Breast epithelium (tissue), 4 donors: ENCODE measurements at places on chromosomes 6 and 20.
A peak's percentile ranks its signal among the peaks of the same experiment; 100 is the strongest.

GRCh38 chr6:133369773-133370272 is 128.7 kb downstream of the EYA4 start:
- H3K27me3 ChIP-seq, result no peaks in the 10 kb centered on the region
- no peaks in the 10 kb centered on the region for H3K4me1 ChIP-seq
- H3K4me3 ChIP-seq, result no peak overlapping the region
- H3K36me3 ChIP-seq, result no peaks in the 10 kb centered on the region

- H3K27ac ChIP-seq, result peak overlapping the region; percentile 58
- no peak overlapping the region for H3K4me3 ChIP-seq
- no peaks in the 10 kb centered on the region for H3K36me3 ChIP-seq
- peaks cover 8% of the 10 kb centered on the region for H3K4me1 ChIP-seq
Observed at GRCh38 chr20:56779452-56780143, 150.5 kb downstream of the TFAP2C start.

DNA sequence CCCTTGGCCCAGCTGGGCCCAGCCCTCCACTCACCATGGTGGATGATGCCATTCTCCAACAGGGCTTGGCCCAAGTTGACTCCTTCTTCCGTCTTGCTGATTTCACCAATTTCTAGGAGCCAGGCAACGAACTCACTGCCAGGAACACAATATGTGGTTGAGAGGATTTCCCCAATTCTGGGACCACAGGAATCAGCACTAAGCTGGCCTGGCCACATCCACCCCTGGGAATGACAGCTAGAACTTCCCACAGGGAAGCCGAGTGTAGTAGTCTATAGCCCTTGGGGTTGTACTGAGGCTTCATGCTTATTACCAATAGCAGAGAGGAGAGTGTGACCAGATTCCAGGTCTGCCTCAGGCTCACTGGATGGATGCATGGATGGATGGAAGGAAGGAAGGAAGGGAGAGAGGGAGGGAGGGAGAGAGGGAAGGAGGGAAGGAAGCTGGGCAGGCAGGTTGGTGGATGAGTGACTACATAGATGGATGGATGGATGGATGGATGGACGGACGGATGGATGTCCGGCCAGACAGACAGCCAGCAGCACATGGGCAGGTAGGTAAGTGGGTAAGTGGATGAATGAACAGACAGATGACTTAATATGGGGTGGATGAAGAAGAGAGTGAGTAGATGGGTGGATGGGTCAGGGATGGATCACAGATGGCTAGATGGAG is 146.5 kb downstream of the PREX1 start:
- no peak for DNase-seq
- H3K4me3 ChIP-seq, result no peak overlapping the region
- no peaks in the 10 kb centered on the region for H3K36me3 ChIP-seq
- H3K27me3 ChIP-seq, result no peaks in the 10 kb centered on the region

DNA sequence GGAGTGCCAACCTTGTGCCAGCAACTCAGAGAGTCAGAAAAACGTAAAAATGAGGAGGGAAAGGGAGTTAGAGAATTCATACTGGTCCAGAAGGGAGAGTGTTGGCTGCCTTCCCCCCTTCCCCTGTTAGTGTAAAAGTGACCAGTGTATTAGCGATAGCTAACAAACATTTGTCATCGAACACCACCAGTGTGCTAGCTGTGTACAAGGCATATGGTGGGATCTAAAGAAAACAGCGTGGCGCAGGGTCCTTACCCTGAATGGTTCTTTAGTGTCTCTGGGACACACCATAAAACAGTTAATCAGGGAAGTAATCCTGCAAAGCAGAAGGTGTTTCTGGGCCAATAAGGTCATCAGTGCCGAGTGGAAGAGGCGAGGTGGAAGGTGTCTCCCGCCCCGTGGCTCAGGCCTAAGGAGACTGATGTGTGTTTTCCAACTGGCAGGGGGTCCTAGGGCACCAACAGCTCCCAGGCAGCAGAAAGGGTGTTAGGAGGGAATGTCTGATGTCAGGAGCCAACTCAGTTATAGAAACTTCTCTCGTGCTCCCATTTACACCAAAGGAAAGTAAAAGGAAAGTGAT is 91.9 kb downstream of the TCP11 start:
- no peaks in the 10 kb centered on the region for H3K36me3 ChIP-seq
- H3K4me3 ChIP-seq, result no peak overlapping the region
- H3K27ac ChIP-seq, result peak overlapping the region; percentile 82
- DNase-seq, result no peak

DNA sequence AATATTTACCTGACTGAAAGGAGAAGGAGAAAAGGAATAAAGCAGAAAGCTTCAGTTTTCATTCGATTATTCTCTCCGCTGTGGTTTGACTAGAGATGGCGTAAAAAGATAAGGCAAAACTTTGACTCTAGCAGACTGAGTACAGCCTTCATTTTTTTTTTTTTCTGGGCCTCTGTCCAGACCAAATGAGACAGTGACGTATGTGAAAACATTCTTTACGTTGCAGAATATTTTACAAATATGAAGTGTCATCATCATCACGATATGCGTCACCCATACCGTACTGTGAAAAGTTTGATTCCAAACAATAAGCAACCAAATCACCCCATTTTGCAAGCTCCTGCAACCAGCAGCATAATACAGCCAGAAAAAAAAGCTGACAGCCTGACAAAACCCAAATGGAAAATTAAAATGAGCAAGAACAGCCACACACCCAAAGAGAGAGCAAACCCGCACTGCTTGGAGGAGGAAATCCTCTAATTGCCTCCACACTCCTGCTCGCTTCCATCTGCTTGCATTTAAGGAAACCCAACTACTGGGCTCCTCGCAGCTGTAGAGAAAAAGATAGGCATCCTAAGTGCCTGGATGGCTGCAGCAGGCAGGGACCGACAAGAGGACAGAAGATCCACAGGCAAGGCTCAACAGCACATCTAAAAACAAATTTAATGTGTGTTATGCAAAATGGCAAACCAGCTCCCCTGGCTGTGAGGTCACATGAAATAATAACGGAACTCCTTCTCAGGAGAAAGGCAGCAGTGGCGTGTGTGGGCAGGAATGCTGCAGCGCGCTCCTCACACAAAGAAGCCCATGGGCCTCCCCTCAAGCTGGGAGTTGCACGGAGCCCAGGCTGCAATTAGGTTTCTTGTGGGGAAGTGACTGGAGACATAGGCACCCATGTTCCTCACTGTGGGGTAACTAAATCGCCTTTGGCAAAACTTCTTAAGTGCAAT is 113.1 kb downstream of the FYN start:
- H3K27me3 ChIP-seq, result no peaks in the 10 kb centered on the region
- no peaks in the 10 kb centered on the region for H3K36me3 ChIP-seq
- H3K27ac ChIP-seq, result peak overlapping the region; percentile 53
- H3K4me3 ChIP-seq, result no peak overlapping the region
- no peak for DNase-seq

DNA sequence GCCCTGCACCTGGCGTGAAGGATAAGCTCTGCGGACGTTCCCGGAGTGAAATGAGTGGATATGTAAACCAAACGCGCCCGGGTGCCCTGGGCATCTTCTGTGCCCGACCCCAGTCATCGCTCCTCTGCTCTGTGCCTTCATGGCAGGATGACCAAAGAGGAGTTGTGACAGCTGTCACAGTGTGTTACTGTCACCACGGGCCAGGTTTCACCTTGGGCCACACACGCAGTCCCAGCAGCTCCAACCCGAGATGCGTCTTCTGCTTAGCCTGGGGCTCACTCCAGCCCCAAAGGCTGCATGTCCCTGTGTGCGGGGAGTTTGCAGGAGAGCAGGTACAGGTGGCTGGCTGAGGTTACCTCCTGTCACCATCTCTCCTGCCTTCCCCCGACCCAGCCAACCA is 311.6 kb downstream of the BMP7 start:
- no peaks in the 10 kb centered on the region for H3K27me3 ChIP-seq
- H3K36me3 ChIP-seq, result no peaks in the 10 kb centered on the region
- H3K27ac ChIP-seq, result no peak overlapping the region
- H3K4me3 ChIP-seq, result no peak overlapping the region

- no peaks in the 10 kb centered on the region for H3K4me1 ChIP-seq
- no peak overlapping the region for H3K4me3 ChIP-seq
- H3K27me3 ChIP-seq, result no peaks in the 10 kb centered on the region
- DNase-seq, result no peak
Observed at GRCh38 chr20:60768216-60768615, 483.8 kb upstream of the CDH4 start.

- no peaks in the 10 kb centered on the region for H3K4me1 ChIP-seq
- no peaks in the 10 kb centered on the region for H3K27me3 ChIP-seq
- no peaks in the 10 kb centered on the region for H3K36me3 ChIP-seq
Observed at GRCh38 chr6:42898891-42899361, 16.9 kb upstream of the PTCRA start.

- DNase-seq, result no peak
- H3K4me3 ChIP-seq, result no peak overlapping the region
- no peaks in the 10 kb centered on the region for H3K36me3 ChIP-seq
- no peaks in the 10 kb centered on the region for H3K27me3 ChIP-seq
Observed at GRCh38 chr6:154648188-154648887, 84.9 kb upstream of the SCAF8 start.

- H3K4me1 ChIP-seq, result no peaks in the 10 kb centered on the region
- H3K36me3 ChIP-seq, result no peaks in the 10 kb centered on the region
- DNase-seq, result no peak
- H3K27ac ChIP-seq, result no peak overlapping the region
- H3K27me3 ChIP-seq, result no peaks in the 10 kb centered on the region
- H3K4me3 ChIP-seq, result no peak overlapping the region
Observed at GRCh38 chr6:76719449-76719848, 647.0 kb upstream of the IMPG1 start.

DNA sequence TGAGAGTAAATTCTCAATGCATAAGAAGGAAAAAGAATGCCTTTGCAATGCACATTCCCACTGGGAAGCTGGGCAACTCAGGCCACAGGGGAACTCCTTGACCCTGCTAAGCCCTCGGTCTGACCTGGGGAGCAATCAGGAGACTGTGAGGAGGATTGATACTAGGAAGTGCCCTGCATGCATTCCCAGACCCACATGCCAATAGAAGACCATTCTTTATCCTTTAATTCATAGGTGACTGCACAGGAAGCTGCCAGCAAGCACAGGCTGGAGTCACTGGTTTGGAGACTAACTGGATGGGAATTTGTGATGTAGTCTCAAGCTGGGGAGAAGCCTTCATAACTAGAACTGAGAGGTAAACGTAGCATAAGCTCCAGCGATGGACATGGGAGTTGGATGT is 1012.7 kb downstream of the EYS start:
- no peak overlapping the region for H3K4me3 ChIP-seq
- H3K27ac ChIP-seq, result no peak overlapping the region
- H3K36me3 ChIP-seq, result no peaks in the 10 kb centered on the region
- H3K27me3 ChIP-seq, result no peaks in the 10 kb centered on the region
- no peaks in the 10 kb centered on the region for H3K4me1 ChIP-seq
- DNase-seq, result no peak

- H3K36me3 ChIP-seq, result no peaks in the 10 kb centered on the region
- no peaks in the 10 kb centered on the region for H3K4me1 ChIP-seq
- no peak overlapping the region for H3K4me3 ChIP-seq
- H3K27me3 ChIP-seq, result no peaks in the 10 kb centered on the region
- no peak for DNase-seq
Observed at GRCh38 chr6:136189104-136189503, 61.0 kb downstream of the MTFR2 start.

- no peak overlapping the region for H3K27ac ChIP-seq
- H3K27me3 ChIP-seq, result no peaks in the 10 kb centered on the region
- no peak for DNase-seq
- peak overlapping the region; percentile 88 for H3K4me3 ChIP-seq
- H3K4me1 ChIP-seq, result peaks cover 2% of the 10 kb centered on the region
Observed at GRCh38 chr6:24908650-24909035, 27.1 kb downstream of the RIPOR2 start.

GRCh38 chr6:37155394-37156312 is 14.3 kb upstream of the PIM1 start:
- DNase-seq, result no peak
- no peaks in the 10 kb centered on the region for H3K4me1 ChIP-seq
- no peaks in the 10 kb centered on the region for H3K27me3 ChIP-seq
- H3K36me3 ChIP-seq, result no peaks in the 10 kb centered on the region
- H3K4me3 ChIP-seq, result no peak overlapping the region
- no peak overlapping the region for H3K27ac ChIP-seq

- H3K27me3 ChIP-seq, result no peaks in the 10 kb centered on the region
- no peaks in the 10 kb centered on the region for H3K36me3 ChIP-seq
- DNase-seq, result peak; percentile 27
Observed at GRCh38 chr6:39892490-39893129, 41.7 kb downstream of the MOCS1 start.

DNA sequence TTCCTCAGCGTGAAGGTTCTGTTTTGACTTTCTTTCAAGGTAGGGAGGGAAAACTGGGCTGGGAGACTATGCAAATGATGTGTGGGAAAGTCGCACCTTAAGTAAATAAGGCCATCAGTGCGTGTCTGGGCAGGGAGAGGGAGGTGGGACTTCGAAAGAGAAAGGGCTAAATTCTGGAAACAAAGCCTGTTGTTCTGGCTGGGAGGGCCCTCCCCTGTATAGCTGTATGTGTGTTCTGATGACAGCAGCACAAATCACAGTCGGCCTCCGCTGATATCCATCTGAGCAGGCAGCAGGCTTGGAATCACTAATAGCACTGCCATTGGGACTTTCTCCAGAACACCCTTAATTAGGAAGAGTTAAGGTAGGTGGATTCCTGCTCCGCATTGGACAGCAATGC is 19.2 kb downstream of the JAG1 start:
- no peaks in the 10 kb centered on the region for H3K36me3 ChIP-seq
- H3K27ac ChIP-seq, result peak overlapping the region; percentile 48
- H3K4me1 ChIP-seq, result no peaks in the 10 kb centered on the region
- DNase-seq, result no peak
- no peaks in the 10 kb centered on the region for H3K27me3 ChIP-seq

DNA sequence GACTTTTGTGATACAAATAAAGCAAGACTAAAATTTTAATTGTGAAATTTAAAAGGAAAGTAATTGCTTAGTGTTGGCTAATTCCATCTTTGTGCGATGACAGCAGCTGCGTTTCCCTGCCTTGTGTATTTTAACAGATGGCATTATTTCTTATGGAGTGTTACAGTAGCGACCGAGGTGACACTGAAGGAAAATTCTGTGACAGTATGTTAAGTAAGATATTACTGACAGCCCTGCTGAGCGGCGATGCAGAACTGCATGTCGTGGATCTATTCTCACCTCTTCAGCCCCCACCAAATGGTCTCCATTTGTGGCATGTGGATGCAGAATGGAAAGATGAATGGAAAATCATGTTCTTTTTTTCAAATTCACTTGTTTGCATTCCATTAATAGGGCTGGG is 289.4 kb downstream of the RNF144B start:
- no peak for DNase-seq
- no peak overlapping the region for H3K27ac ChIP-seq
- H3K4me3 ChIP-seq, result no peak overlapping the region
- H3K4me1 ChIP-seq, result no peaks in the 10 kb centered on the region
- no peaks in the 10 kb centered on the region for H3K36me3 ChIP-seq

DNA sequence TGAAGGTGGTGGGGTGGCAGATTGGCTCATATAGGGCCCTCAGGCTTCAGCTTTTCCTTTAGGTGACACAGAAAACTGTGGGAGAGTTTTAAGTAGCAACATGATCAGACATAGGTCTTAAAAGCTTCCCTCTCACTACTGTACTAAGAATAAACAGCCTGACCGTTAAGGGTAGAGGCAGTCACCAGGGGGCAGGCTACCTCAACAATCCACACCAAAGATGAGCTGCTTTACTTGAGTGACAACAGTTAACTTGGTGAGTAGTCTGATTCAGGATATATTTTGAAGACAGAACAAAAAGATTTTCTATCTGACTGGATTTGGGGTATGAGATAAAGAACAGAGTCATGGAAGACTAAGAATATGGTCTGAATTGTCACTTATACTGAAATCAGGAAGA is 193.1 kb upstream of the SHLD1 start:
- no peaks in the 10 kb centered on the region for H3K36me3 ChIP-seq
- H3K4me3 ChIP-seq, result no peak overlapping the region
- no peak overlapping the region for H3K27ac ChIP-seq
- H3K27me3 ChIP-seq, result no peaks in the 10 kb centered on the region

- H3K36me3 ChIP-seq, result no peaks in the 10 kb centered on the region
- no peak for DNase-seq
- no peaks in the 10 kb centered on the region for H3K27me3 ChIP-seq
- no peaks in the 10 kb centered on the region for H3K4me1 ChIP-seq
- peak overlapping the region; percentile 52 for H3K4me3 ChIP-seq
Observed at GRCh38 chr6:84773431-84774156, 9.2 kb upstream of the TBX18 start.
